NCI-H2171 treated with DMSO at 0.1 percent for 48 hours (cell line): ENCODE measurements at places on chromosomes 11 and 22.

DNA sequence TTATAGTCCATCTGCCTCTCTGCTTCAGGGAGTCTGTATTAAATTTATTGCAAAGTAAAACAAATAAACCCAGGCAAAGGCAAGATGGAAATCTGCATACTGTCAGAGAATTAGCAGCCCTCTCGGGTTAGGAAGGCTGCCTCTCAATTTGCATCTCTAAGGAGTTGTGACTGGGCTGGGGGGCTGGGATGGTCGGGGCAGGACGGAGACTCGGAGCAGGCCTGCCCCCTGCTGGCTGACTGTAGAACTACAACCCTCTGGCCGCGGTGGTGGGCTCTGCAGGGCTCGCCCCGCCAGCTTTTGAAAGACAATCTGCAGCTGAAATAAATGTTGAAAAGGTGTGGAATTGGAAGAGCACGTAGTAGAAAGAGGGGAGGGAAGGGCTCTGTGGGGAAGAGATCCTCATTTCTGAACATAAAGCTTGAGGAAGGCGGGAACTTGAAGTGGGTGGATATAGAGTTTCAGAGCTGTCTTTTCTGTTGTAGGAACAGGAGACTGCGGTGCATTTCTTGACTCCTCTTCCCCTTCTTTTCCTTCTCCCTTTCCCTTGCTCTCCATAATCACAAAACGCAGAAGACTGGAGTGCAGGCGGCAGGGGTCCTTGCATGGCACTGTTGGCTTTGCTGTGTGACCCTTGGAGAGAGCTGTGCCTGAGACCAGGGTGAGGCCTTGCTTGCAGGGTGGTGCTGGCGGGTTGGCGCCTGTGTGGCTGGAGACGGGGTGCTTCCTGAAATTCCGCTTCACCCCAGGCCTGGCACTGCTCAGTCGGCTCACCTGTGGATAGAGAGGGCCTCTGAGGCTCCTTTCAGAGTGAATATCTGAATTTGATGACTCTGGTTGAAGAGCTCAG is 22.6 kb upstream of the PKNOX2 start:
- no peak for DNase-seq

DNA sequence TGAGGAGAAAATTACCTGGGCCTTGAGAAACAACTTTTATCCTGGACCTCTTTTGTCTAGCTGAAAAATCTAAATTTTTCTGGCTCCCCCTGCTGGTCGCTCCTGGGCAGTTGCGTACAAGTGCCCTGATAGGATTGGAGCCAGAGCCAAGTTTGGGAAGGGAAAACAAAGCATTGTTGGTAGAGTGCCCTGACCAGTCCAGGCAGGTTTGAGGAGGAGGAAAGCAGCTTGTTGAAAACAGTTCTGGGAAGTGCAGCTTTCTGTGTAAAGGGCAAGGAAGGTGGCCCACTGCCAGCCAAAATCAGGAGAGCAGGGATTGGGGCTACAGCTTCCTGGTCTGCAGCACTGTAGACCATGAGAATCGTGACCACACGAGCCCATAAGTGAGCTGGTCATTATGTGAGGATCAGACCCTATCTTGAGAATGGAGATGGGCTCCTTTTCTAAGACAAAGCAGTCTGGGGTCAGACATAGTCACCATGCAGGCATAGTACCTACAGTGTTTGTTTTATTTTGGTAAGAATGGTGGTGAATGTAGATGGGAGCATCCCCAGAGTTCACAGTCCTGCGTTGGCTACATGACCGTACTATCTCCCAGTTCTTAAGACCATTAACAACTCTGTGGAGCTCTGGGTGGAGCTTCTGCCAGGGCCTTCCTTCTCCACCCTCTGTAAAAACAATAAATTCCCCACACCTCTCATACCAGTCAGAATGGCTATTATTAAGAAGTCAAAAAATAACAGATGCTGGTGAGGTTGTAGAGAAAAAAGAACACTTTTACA is 21.3 kb upstream of the PIK3IP1 start:
- peak; percentile 47 for DNase-seq

DNA sequence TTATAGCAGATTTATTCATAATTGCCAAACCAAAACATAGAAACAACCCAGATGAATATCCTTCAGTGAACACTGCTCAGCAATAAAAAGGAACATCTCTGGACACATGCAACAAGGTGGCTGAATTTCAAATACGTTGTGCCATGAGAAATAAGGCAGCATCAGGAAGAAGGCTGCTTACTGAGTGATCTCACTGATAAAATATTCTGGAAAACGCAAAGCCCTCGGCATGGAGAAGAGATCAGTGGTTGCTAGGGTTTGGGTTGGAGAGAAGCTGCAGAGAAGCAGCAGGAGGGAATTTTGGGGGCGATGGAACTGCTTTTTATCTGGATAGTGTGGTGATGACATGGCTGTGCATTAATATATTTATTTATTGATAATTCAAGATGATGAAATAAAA is 11.0 kb upstream of the SHANK2 start:
- DNase-seq, result no peak

- peak; percentile 27 for DNase-seq
Observed at GRCh38 chr11:1335811-1336761, 26.7 kb upstream of the TOLLIP start.

- no peak for DNase-seq
Observed at GRCh38 chr11:12414611-12415010, 37.2 kb downstream of the PARVA start.

- no peak for DNase-seq
Observed at GRCh38 chr11:56885177-56885576, 103.5 kb upstream of the OR5AK2 start.

DNA sequence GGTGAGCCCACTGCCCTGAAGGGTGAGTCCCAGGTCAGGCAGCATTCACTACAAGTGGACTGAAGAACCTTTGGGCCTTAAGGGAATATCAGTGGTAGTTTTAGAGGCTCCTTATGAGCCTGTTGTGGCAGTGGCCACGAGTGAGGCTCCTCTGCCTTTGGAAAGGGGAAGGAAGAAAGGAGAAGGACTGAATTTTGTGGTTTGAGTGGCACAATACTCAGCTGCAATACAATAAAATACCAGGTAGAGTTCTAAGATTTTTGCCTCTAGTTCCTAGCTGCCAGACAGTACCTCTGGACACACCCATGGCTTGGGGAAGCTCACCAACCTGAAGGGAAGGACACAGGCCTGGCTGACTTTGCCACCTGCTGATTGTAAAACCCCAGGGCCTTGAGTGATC is 260.9 kb downstream of the DYNC2H1 start:
- DNase-seq, result no peak

GRCh38 chr11:78740199-78741071 is 165.8 kb upstream of the NARS2 start:
- peak; percentile 78 for DNase-seq

- DNase-seq, result no peak
Observed at GRCh38 chr22:47057916-47058585, 295.6 kb downstream of the TBC1D22A start.

DNA sequence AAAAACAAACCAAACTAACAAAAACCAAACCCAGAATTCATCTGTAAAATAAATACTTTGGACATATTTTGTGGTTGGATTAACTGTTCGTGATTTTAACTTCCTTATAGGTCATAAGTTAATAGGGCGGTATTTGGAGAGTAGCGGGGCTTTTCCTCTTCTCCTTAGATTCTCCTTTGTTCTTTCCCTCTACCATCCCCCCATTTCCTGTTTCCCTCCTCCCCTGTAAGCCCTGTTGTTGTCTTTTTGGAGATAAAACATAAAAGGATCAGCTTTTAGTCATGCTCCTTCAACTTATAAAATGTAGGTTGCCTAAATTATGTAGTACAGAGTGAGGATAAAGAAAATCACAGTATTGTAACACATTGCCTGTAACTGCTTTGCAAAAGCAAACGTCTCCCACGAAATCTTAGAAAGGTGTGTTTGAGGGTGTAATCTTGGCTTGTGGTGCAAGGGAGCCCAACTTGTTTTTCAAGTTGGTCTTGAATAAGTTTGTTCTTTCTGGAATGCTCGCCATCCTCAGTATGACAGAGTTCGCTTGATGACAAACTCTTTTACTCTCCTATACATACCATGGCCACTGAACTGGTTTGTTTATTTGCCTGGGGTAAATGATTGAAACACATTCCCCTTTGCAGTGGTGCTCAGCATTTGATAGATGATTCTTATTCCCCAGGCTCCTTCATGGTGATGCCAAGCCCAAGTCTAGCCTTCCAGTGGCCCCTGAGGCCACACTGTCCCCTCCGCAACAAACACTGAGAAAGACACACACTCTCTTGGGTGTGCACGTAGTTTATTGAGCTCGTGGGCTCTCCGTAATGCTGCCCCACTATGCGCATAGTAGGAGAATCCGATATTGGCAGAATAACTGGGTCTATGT is 49.4 kb downstream of the TEAD1 start:
- DNase-seq, result no peak

DNA sequence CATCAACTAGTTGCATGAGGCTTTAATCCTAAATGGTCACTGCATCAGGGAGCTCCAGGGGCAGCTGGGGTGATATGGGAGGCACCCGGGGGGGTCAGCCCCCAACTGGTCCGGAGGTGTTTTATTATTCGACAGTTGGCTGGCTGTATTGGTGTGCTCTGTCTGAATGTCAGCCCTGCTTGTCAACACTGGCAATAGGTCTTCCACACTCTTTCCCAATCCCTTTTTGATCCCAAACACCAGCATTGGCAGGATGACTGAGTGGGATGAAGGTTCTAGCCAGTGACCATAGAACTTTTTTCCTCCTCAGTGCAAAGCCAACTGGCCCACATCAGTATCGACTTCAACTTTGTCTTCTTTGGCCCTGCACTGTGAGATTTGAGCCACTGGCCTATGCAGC is 8.9 kb upstream of the LDLRAD3 start:
- no peak for DNase-seq

- DNase-seq, result no peak
Observed at GRCh38 chr11:131910523-131911387, 540.3 kb downstream of the NTM start.

GRCh38 chr11:75100314-75100713 is 3.6 kb upstream of the OR2AT4 start:
- no peak for DNase-seq

- DNase-seq, result no peak
Observed at GRCh38 chr11:65085446-65085845, 1.4 kb downstream of the ZFPL1 start.

DNA sequence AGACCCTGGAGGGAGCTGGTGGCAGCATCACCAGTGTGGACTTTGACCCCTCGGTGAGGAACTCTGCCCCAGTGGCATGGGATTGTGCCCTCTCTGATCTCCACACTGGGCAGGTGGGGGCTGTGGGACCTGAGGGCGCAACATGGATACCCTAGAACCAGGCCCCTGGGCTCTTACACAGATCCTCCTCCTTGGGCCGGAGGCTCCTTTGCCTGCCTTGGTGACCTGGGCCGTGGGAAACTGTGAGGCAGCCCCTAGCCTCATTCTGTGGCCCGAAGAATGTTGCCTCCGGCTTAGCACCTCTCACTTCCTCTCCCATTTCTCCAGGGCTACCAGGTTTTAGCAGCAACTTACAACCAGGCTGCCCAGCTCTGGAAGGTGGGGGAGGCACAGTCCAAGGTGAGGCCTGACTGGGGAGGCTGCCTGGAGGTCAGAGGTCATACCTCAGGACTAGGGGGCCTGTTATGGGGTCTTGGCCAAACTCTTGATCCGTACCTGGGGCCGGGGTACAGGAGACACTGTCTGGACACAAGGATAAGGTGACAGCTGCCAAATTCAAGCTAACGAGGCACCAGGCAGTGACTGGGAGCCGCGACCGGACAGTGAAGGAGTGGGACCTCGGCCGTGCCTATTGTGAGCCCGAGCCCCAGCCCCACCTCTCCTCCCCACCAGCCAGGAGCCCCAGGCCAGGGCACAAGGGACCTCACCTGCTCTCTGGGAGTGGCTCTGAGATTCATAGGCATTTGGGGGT is 12.2 kb downstream of the ATG16L2 start:
- no peak for DNase-seq

GRCh38 chr11:116773203-116774097 is 663 bp upstream of the BUD13 start:
- no peak for DNase-seq

GRCh38 chr22:36872084-36872483 is 11.3 kb downstream of the NCF4 start:
- no peak for DNase-seq

DNA sequence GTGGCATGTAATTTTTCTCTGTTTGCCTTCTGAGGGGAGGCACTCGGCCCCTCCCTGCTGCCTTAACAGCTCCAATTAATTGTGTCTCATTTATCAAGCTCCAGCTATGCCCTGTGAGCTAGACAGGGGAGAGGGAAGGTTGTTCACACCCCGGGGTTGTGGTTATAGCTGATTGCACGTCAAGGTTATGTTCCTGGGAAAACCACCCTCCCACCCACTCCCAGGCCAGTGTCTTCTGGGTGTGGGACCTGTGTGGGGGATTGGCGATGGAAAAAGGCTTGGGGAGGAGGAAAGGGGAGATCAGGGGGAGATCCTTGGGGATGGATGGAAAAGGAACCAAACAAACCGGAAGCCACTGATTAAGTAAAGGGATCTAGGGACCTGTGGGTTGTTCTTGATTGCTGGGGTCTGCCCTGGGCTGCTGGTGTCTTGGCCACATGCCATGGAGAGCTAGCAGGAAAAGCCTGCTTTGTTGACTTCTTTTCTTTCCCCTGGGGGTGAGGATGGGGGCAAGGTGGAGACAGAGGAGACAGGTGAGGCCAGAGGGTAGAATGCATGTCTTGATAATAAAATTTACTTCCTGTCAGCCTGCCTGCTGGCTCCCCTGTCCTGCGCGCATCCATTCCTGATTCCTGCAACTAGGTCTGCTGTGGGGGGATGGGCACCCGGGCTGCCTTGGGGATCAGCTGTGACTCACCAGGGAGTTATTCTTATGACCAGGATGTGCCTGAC is 13.5 kb upstream of the SORL1-AS1 start:
- DNase-seq, result peak; percentile 83

GRCh38 chr11:19040051-19040450 is 20.5 kb downstream of the MRGPRX2 start:
- DNase-seq, result no peak

- DNase-seq, result peak; percentile 63
Observed at GRCh38 chr22:42368379-42369249, 63.6 kb downstream of the NFAM1 start.

GRCh38 chr22:44200855-44201550 is 20.3 kb downstream of the PARVG start:
- peak; percentile 18 for DNase-seq

- no peak for DNase-seq
Observed at GRCh38 chr11:120023120-120023519, 114.8 kb downstream of the TRIM29 start.

DNA sequence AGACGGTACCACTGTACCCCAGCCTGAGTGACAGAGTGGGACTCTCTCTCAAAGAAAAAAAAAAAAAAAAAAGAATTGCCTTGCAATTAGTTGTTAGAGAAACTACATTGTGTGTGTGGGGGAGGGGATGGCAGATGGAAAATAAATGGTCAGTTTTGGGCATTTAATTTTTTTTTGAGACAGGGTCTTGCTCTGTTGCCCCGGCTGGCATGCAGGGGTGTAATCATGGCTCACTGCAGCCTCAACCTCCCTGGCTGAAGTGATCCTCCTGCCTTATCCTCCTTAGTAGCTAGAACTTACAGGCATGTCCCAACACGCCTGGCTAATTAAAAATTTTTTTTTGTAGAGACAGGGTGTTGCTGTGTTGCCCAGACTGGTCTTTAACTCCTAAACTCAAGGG is 36.4 kb downstream of the WEE1 start:
- DNase-seq, result no peak
